ENCODE measurements at places on chromosomes 5 and 9.

GRCh38 chr5:89723907-89724306 is 685.6 kb downstream of the CETN3 start:
- no peak for DNase-seq

GRCh38 chr5:535846-536698 is 11.8 kb upstream of the SLC9A3 start:
- DNase-seq, result no peak

- DNase-seq, result peak; percentile 88
Observed at GRCh38 chr9:88732128-88732527, 197.2 kb downstream of the NXNL2 start.

DNA sequence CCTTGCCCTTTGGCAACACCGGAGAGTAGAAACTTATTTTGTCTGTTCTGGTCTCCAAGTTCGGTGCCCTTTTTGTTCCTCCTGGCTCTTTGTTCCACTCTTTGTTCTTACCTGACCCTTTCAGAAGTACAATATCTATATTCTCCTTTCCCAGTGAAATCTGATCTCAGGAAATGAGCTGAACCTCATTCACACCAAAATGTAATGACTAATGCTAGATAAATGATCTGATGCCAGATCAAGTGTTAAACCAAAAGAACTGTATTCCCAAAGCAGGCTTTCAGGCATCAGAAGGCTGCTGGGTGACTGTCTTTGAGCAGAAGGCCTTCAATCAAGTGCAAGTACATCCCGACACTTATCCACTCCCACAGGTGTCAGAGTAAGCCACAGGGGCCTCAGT is 156.4 kb downstream of the SPOCK1 start:
- no peak for DNase-seq

GRCh38 chr5:10546186-10546585 is 17.7 kb upstream of the ANKRD33B start:
- DNase-seq, result no peak

DNA sequence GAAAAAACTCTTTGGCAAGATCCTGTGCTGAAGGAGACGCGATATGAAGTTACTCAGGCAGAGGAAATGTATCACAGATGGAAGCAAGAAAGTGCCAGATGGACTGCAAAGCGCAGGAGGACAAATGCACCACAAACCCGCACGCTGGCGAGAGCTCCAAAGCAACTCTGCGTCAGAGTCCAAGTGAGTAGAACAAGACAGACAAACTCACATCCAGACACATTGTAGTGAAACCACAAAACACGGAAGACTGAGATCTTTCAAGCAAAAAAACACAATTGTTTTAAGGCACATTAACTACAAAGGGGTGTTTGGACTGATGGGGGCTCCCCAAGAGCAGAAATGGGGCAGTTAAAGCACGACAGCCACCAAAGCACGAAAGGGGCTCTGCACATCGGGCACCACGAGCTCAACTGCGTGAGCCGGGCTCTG is 39.2 kb upstream of the NKD2 start:
- no peak for DNase-seq

DNA sequence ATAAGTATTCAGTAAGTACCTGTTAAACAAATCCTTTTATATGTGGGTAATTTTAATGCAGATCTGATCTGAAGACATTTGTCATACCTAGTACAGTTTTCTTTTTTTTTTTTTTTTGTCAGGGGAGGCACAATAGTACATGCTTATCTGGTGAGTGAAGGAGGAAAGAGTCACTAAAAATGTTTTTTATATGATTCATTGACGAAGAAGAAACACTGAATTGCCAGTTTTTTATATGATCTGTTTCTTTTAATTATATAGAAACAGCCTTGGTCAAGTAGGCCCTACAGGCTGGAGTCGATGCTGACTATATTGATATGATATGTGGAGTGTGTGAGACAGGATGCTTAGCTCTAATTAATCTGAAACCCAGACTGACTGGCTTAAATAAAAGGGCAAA is 315.2 kb downstream of the PSAT1 start:
- no peak for DNase-seq

GRCh38 chr5:128770907-128771306 is 194.4 kb upstream of the SLC27A6 start:
- DNase-seq, result no peak

DNA sequence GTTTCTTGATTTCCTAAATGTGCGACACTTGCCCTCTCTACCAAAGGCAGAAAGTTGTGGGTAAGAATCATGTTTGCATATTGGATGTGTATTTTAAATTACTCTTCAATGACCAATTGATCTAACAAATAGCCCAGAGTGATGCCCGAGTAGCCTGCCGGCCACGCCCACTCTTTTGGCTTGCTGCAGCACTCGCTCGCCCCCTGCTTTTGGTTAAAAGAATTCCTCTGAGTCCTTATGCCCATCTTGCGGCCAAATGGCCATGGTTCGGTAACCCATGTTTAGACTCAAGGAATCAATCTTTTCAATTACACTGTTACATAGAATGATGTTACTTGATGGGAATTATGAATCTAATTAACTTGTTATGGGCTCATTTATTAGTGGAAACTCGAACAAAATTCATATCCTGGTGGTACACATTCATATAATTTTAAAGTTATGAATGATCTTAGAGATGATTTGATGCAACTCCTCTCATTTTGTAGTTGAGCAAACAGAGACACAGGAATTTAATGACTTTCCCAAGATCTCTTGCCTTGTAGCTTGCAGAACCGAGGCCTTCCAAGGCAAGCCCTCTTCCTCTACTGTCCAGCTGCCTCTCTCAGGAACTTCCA is 36.5 kb downstream of the PPIC start:
- no peak for DNase-seq

DNA sequence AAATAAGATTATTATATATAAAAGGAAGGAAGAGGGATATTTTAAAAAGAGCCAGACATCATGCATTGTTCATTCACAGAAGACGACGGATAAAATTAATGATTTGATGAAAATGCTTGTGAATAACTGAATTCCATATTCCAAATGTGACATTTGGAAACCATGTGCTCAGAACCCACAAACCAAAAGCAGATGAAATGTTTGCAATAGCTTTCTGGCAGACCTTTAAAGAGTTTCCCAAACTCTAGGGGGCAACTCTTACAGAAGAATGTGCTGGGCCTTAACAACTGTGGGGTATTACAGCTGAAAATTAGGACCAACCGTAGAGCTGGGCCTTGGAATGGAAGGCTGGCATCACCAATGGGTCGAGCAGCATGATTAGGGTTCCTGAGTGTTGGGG is 471.0 kb downstream of the EFNA5 start:
- DNase-seq, result no peak

GRCh38 chr9:72704688-72705375 is 183.4 kb downstream of the TMC1 start:
- DNase-seq, result no peak

GRCh38 chr5:96942078-96942477 is 6.2 kb downstream of the LNPEP start:
- no peak for DNase-seq

- DNase-seq, result no peak
Observed at GRCh38 chr5:139368613-139369012, 14.5 kb downstream of the SLC23A1 start.

All from coronary artery (tissue), 2 donors.